A549 (cell line): ENCODE measurements at places on chromosomes 16 and 17. TPM values are rescaled to one million over a fixed set of nuclear protein-coding genes. Genes with fewer than 3 reads are reported as not detected.
A peak's percentile ranks its signal among the peaks of the same experiment; 100 is the strongest.

The TSNAXIP1 gene
- 0.97 to 1.2 TPM (median 1.1 TPM) in 3 replicates for polyA plus RNA-seq

The NPIPB9 gene
- 1.7 to 2.5 TPM (median 2.1 TPM) in 3 replicates for polyA plus RNA-seq

The RNF112 gene
- 0.66 to 2.7 TPM (median 1.4 TPM) in 3 replicates for polyA plus RNA-seq

The CSNK2A2 gene
- 42.5 to 44.3 TPM (median 44.0 TPM) in 3 replicates for polyA plus RNA-seq

The NAGLU gene
- 28.2 to 34.5 TPM (median 34.0 TPM) in 3 replicates for polyA plus RNA-seq

The DLX3 gene
- 0.04 to 0.24 TPM (median 0.17 TPM) in 3 replicates for polyA plus RNA-seq

The C17orf75 gene
- polyA plus RNA-seq = 36.3 to 43.8 TPM (median 38.2 TPM) in 3 replicates

The CXCL16 gene
- polyA plus RNA-seq = 9.1 to 11.2 TPM (median 10.1 TPM) in 3 replicates

The ATP1B2 gene
- polyA plus RNA-seq = 0.05 to 0.26 TPM (median 0.10 TPM) in 3 replicates

- DNase-seq = no peak
Measured at GRCh38 chr16:58154345-58154744, 25.2 kb upstream of the CFAP20 start.

GRCh38 chr16:19432429-19432828 lies 14.7 kb downstream of the TMC5 start:
- DNase-seq = peak; percentile 49

DNA sequence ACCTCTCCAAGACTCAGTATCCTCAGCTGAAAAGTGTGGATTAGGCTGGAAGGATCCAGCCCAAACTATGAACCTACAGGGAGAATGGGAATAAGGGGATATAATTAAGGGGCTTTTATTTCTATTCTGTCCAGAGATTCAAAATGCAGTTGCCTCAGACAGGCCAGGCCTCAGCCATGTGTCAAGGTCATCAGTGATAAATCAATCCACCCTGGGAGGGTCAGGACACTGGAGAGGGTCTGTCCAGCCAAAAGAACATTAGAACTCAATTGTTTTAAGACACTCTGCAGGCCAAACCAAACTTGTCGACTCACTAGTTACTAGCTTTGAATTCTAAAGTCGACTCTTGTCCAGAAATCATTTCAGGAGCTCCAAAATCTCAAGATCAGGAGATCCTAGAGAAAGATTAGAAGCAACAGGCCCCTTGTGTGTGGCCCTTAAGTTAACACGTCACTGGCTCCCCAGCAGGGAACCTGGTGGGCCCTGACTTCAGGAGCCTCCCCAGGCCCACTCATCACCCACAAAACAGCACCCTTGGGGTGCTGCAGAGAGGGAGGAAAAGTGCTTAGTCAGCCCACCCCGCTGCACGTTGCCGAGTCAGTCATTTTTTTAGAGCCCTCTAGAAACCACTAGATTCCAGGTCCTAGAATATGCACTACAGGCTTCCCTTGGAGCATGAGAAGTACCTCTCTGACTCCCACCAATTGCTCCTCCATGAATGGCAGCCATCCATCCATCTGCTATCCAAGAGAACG lies 156.8 kb downstream of the XYLT1 start:
- DNase-seq = no peak

DNA sequence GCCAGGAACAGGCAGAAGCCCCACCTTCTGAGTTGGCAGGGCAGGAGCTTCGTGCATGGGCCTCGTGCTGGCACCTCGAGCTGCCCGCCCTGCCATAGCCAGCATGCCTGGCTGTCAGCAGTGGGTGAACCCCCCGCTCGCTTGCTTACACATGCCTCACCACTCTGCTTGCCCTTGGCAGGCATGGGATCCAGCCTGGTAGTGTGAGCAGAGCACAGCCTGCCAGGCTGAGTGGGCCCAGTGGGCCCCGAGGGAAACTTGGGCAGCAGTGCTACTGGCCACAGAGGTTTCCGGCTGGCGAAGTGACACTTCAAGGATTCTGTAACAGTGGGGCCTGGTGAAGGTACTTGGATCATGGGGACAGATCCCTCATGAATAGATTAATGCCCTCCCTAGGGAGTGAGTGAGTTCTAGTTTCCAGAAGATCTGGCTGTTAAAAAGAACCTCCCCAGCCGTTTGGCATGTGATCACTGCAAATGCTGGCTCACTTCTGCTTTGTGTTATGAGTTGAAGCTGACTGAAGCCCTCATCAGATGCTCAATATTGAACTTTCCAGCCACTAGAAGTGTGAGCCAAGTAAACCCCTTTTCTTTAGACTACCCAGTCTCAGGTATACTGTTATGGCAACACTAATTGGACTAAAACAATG lies 114.7 kb downstream of the BCAS3 start:
- no peak for DNase-seq

- no peak for DNase-seq
Measured at GRCh38 chr17:77441130-77441920, 300.6 kb downstream of the SEC14L1 start.

GRCh38 chr17:74543406-74543805 lies 2.5 kb downstream of the CD300C start:
- DNase-seq = no peak

GRCh38 chr17:50108556-50108955 lies 13.4 kb downstream of the PDK2 start:
- DNase-seq = no peak

GRCh38 chr17:3034578-3034920 lies 28.9 kb downstream of the OR1D5 start:
- DNase-seq = no peak

DNA sequence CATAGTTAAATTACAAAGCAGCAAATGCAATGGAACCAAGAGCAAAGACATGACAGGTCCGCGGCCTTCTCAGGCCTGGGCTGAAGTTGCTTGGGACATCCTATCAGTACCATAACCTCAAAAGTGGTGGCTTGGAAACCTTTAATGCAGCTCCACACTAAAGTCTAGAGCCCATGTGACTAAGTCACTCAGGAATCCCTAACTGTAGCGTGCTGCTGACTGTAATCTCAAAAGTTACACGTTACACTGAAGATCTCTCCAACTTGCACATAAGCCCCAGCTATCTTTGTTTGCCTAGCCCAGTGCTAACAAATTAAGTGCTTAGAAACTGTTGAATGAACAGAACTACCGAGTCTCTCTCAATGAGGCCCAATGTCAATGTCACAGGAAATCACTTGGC lies 27.8 kb downstream of the NUP88 start:
- DNase-seq = no peak

DNA sequence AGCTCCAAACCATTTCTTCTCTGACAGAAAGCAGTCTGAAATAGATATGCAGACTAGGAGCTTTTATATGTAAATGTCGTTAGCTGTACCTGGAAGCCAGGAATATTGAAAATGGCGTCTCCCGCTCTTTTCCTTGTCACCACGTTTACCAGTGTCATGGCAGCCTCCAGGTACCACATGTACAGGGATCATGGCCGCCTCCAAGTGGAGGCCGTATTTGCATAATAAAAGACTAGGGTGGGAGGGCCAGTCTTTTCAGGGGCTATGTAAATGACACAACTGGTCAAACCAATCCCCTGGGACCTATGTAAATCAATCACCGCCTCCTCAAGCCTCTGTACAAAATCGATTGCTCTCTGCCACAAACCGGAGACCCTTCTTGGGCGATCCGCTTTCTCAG lies 54.3 kb downstream of the MYOCD start:
- no peak for DNase-seq

DNA sequence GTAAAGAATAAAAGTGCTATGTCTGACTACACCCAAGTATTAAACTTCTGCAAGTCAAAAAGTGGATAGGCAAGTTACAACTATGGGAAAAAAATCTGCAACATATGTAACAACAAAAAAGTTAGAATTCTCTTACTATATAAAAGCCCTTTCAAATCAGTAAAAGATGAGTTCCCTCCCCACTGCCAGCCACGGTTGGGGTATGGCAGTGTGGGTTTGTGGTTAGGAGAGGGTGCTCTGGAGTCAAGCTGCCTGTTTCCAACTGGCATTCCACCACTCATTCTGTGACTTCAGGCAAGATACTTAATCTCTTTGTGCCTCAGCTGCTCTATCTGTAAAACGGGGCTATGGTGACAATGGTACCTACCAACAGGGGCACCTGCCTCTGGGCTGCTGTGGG lies 26.6 kb upstream of the MFSD6L start:
- no peak for DNase-seq

DNA sequence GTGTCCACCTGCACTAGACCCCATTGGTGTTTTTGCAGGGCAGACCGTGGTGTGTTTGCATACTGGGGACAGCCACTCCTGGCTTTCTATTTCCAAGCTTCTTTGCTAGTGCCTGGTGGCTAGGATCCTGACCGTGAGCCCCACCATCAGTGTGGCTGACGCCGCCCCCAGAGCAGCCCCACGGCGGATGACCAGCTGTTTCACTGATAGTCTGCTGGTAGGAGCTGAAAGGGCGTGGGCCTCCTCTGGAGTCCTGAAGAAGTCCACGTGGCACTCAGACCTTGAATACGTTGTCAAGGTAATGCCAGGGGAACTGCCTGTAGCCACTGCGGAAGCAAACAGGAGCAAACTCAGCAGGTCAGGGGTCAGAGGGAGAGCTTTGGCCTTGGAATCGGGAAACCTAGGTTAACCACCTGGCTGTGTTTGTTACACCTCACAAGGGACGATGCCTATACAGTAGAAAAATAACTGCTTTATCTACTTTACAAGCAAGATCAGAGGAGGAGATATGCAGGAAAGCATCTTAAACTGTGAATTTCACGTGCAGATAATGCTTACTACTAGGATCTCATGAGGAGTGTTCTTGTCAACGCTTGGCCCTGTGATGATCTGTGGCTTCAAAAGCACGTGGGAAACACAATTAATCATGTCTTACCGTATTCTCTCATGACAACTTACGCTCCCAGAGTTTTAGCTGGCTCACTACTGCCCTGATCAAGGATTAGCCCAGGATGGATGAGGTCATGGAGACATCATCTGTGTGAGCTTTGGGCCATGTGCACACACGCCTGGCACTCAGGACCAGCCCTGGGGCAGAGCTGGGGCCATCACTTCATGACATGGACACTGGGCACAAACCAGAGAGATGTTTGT lies 30.3 kb downstream of the ALDH3A2 start:
- DNase-seq = no peak

DNA sequence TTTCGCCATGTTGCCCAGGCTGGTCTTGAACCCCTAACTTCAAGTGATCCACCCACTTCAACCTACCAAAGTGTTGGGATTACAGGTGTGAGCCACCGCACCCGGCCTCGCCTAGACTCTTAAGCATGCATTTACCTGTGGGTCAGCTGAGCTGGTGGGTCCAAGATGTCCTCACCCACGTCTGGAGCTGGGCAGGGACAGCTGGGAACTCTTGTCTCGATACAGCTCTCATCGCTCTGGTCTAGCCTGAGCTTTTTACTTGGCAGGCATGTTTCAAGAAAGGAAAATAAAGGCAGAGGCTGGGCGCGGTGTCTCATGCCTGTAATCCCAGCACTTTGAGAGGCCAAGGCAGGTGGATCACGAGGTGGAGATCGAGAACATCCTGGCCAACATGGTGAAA lies 56.9 kb upstream of the PHOSPHO1 start:
- DNase-seq = no peak

GRCh38 chr16:79402356-79402755 lies 198.2 kb downstream of the MAF start:
- no peak for DNase-seq

- DNase-seq = no peak
Measured at GRCh38 chr17:58229881-58230280, 8.5 kb upstream of the LPO start.

DNA sequence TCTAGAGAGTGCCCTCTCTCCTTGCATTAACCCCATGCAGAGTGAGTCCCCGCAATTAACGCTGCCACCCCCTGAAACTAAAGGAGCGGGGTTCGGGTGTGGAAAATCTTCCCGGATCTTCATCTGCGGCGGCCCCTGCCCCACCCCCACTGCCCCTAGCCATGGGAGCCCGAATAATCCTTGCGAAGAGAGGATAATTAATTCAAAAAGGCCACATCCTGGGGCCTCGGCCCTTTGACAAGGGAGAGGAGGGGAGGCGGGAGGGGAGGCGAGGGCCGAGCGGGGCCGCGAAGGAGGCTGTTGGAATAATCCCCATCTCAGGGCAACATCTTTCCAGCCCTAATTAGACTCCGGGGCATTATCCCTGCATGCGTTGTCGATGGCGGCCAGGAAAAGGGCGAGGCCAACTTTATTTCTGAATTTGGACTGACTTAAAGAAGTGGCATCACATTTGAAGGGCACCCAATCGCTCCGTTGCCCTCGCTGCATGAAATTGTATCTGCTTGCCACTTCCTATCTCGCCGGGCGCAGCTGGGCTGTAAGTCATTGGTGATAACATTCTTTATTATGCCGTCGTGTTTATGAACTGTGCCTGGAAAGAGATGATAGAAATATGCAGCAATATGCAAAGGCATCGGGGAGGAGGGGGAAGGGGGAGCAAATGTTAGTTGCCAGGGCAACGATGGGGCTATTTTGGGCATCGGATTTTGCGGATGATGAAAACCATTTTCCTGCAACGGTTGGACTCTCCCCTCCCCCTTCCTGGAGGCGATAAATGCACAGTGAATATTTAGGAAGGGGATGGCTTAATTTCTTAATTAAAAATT lies 387.1 kb upstream of the TNRC6C start:
- no peak for DNase-seq

- DNase-seq = no peak
Measured at GRCh38 chr17:50209472-50210239, 8.2 kb upstream of the COL1A1 start.

- no peak for DNase-seq
Measured at GRCh38 chr17:55284001-55284884, 19.5 kb downstream of the HLF start.

GRCh38 chr17:16886655-16887322 lies 85.1 kb downstream of the TNFRSF13B start:
- no peak for DNase-seq

DNA sequence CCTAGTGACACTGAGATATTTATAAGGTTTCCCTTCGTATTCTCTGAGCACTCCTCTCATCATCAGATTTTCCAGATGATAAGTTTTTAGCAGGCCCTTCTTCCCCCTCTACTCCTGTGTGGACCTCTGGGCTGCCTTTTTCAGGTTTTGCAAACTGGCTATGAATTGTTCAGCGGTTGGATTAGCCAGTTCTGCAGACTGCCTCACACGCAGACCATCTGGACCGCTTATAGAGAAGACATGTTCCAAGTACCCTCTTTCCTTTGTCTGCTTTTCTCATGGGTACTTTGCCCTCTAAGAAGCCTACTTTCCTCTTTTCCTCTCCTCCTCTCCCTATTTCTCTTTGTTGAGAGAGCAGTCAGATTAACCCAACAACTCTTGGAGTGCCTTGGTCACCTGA lies 111.6 kb downstream of the GRIN2A start:
- DNase-seq = no peak

- no peak for DNase-seq
Measured at GRCh38 chr17:45997624-45998023, 1.4 kb upstream of the STH start.

- DNase-seq = peak; percentile 39
Measured at GRCh38 chr16:30876867-30877266, 17.0 kb downstream of the BCL7C start.

- peak; percentile 38 for DNase-seq
Measured at GRCh38 chr16:88303890-88304819, 78.6 kb upstream of the ZNF469 start.

GRCh38 chr17:42243493-42243982 lies 32.7 kb downstream of the STAT5B start:
- DNase-seq = no peak

DNA sequence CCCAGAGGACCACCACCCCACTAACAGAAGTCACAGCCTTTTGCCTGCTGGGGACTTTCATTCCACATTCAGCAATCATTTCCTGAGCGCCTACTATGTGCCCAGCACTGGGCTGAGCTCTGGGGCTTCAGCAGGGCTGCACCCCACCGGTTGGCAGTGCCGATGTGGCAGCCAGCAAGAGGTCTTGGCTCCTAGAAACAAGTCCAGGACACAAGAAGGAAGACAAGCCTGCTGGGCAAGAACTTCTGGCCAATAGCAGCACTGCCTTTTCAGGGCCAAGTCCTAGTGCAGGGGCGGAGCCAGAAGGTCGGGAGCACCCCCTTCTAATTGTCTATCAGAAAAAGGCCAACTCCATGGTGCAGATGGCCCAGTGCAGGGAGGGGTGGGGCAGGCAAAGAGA lies 13.0 kb upstream of the HOXB9 start:
- DNase-seq = no peak

GRCh38 chr16:81349608-81350305 lies 35.0 kb downstream of the GAN start:
- DNase-seq = no peak
